ENCODE measurements at places on chromosomes 13 and 19.

GRCh38 chr19:24052811-24053210, 34.2 kb upstream of the ZNF254 start:
- DNase-seq = no peak

DNA sequence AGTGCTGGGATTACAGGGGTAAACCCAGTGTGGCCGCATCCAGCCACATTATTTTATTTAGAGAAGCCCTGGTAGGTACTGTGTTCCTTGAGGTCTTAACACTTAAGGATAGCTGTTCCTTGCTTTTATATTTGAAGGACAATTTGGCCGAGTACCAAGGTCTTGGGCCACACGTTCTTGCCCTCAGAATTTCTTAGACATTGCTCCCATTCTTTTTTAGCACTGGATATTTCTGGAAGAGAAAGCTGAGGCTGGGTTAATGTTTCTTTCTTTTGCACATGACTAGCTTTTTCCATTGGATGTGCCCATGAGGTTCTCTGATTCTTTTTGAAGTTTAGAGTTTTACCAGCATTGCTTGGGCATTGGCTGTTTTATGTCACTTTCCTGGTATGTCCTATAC, 5.5 kb upstream of the RNF113B start:
- no peak for DNase-seq

- DNase-seq = peak; percentile 86
These were observed 66.1 kb upstream of the FRY start for GRCh38 chr13:31965361-31966066.

- DNase-seq = no peak
These were observed 530.9 kb downstream of the MYO16 start for GRCh38 chr13:109160357-109160756.

GRCh38 chr19:6098574-6098973, 11.7 kb downstream of the RFX2 start:
- DNase-seq = no peak

DNA sequence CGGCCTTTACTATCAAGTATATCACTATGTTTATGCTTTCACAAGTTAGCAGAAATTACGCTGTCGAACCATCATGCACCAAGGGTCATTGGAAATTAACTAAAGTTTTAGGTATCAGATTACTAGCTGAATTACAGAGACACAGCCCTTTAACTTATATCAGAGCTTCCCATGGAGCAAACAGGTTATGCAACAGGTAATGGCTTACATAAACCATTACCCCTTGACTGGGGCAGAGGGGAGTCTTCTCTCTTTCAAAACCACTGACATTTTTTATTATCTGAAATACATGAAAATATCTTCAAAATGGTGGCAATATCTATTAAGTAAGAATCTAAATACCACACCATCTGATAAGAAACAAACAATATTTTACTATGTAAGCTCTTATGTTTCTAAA, 1692.9 kb upstream of the SLC10A2 start:
- no peak for DNase-seq

GRCh38 chr13:37617173-37617572, 18.6 kb upstream of the POSTN start:
- peak; percentile 24 for DNase-seq

- no peak for DNase-seq
These were observed 7.7 kb downstream of the ARHGAP45 start for GRCh38 chr19:1074544-1075283.

- DNase-seq = peak; percentile 79
These were observed 1.3 kb upstream of the BSG start for GRCh38 chr19:570937-571565.

DNA sequence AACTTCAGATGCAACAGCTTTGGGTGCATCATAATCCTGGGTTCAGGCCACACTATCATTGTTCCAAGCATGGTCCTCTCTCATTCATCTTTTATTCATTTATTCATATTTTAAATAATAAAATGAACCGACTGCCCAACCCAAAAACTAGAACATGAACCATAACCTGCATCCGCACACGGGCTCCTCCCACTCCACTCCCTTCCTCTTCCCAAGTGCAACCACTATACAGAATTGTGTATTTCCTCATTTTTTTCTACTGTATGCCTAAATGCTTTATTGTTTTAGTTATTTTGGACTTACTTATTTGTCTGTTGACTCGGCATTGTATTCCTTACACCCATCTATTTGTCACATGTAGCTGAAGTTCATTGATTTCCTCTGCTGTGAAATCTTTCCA, 30.7 kb upstream of the POMP start:
- DNase-seq = no peak

DNA sequence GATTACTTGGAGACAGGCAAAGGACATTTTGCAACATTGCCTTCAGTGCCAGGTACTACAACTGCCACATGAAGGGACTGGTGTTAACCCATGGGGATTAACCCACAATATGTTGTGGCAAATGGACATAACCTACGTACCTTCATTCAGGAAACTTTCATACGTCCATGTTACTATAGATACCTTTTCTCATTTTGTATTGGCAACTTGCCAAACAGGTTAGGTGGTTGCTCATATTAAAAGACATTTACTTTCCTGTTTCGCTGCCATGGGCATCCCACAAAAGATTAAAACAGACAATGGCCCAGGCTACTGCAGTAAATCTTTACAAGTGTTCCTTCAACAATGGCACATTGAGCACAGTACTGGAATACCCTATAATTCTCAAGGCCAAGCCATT, 925.3 kb downstream of the SLITRK6 start:
- no peak for DNase-seq

DNA sequence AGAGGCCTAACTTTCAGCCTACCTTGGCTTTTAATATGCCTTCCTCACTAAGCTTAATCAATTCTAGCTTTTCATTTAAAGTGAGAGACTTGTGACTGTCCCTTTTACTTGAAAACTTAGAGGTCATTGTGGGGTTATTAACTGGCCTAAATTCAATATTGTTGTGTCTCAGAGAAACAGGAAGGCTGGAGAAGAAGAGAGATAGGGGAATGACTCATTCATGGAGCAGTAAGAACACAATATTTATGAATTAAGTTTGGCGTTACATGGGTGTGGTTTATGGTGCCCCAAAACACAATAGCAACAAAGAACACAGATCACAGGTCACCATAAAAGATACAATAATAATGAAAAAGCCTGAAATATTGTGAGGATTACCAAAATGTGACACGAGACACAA, 612.1 kb downstream of the TBC1D4 start:
- no peak for DNase-seq

DNA sequence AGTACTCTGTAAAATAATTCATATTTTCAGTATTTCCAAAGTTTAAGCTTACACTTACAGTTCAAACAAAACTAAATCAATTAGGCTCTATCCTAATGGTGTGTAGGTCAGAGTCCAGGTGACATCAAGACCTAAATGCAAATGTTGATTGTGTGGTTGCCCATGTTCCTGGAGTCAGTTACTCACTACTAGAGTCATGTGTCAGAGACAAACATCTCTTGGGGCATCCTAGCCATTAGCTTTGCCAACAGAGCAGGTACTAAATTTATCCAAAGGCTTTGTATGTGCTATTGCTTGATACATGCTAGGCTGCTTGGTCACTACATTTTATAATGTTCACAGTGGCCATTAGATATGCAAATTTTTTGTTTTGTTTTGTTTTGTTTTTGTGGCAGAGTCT, 11.7 kb downstream of the SPRY2 start:
- no peak for DNase-seq

- no peak for DNase-seq
These were observed 681.3 kb upstream of the SLITRK1 start for GRCh38 chr13:84563611-84564010.

GRCh38 chr13:40394304-40394985, 272.0 kb downstream of the FOXO1 start:
- DNase-seq = no peak

DNA sequence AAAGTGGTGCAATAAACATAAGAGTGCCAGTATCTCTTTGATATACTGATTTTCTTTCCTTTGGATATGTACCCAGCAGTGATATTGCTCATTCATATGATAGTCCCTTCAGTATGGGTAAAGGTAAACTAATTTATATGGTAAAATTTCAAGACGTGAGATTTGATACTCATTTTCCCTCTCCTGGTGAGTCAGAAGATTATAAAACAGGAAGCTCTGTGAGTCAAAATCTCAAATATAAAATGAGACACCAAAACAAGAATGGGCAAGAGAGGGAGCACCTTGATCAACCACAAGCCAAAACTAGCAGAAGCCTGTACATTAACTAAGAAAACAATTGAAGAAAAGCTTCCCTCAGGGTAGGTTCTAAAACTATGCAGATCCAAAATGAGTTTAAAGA, 216.3 kb downstream of the SLITRK6 start:
- no peak for DNase-seq

- no peak for DNase-seq
These were observed 6.5 kb downstream of the DOT1L start for GRCh38 chr19:2170219-2170618.

DNA sequence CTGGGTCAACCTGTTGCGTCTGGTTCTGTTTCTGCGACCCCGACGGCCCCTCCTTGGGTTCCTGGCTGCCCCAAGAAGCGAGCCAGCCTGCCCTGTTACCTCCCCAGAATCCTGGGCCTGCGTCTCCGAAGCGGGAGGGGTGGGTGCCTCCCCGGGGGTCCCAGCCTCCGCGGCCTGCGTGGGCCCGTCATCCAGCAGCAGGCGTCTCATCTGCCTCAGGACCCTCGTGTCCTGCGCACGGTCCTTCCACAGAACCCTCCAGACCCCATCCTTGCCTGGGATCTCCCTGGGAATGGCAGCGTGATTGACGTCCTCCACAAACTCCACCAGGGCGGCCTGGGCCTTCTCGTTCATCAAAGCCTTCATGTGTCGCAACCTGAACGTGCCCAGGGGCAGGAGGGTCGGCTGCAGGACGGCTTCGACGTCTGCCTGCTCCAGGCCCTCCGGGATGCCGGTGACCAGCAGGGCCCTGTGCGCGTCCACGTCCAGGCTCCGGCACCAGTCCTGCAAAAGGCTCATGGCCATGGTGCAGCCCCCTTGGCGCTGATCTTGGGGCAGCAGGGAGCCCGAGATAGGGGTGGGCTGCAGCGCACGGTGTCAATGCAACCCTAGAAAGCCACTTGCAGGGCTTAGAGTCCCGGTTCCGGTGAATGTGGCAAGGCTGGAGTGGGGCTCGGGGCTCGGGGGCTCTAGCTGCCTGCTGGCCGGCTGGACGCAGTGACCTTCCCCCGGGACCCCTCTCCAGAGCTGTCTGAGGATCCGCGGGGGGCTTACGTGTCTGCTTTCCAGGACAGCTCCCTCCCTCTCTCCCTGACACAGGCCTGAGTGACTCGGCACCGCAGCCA, 504 bp downstream of the PNMA8B start:
- no peak for DNase-seq

GRCh38 chr13:106491928-106492587, 43.4 kb downstream of the EFNB2 start:
- no peak for DNase-seq

DNA sequence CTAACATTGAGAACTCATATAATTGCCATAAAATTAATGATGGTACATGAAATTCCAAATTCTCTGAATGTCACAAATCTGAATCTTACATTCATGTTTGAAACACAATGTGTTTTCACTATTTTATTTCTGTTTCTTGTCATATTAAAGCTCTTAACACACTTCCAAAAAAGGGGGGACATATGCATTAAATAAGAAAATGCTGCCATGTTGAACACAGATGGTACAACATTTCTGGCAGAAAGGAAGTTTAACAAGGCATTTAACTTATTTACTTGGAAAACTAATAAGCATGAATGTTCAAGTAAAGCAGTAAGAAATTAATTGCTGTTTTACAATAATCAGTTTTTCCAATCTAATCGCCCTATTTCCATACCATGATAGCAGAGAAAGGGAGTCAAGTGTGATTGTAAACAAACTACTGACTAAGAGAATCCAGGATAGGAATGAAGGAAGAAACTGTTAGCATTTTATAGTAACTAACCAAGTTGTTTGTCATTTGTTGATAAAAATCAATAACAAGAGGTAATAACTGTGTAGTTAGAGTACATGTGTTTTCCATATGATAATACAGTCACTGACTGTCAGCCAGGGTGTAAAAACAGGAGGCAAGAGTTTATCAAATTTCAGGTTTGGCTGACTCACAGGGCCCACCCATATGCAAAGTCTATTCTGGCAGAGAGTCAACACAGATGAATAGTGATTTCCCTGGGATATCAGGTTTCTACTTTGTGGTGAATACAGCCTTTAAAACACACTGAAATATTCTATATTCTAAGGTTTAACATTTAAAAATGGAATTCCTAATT, 5.7 kb upstream of the FOXO1 start:
- DNase-seq = no peak

GRCh38 chr19:15223649-15224361, 8.4 kb downstream of the EPHX3 start:
- peak; percentile 42 for DNase-seq

- DNase-seq = no peak
These were observed 25.7 kb upstream of the FREM2 start for GRCh38 chr13:38661010-38661675.

GRCh38 chr13:100266026-100266425, 177.1 kb downstream of the PCCA start:
- DNase-seq = no peak

- DNase-seq = no peak
These were observed 881 bp downstream of the GEMIN7 start for GRCh38 chr19:45079911-45080370.

- DNase-seq = no peak
These were observed 18.5 kb downstream of the RFXAP start for GRCh38 chr13:36837354-36838092.

DNA sequence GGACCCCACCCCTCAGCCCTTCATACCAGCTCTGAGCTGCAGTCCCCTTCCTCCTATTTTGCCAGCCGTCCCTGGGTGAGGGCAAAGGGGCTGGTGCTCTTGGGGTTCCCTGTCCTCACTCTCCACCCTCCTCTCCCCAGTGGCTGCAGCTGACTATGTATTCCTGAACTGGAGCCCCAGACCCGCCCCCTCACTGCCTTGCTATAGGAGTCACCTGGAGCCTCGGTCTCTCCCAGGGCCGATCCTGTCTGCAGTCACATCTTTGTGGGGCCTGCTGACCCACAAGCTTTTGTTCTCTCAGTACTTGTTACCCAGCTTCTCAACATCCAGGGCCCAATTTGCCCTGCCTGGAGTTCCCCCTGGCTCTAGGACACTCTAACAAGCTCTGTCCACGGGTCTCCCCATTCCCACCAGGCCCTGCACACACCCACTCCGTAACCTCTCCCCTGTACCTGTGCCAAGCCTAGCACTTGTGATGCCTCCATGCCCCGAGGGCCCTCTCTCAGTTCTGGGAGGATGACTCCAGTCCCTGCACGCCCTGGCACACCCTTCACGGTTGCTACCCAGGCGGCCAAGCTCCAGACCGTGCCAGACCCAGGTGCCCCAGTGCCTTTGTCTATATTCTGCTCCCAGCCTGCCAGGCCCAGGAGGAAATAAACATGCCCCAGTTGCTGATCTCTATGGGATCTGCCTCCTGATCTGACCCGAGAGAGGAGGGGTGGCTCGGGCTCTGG, 2.4 kb downstream of the COX7A1 start:
- no peak for DNase-seq

DNA sequence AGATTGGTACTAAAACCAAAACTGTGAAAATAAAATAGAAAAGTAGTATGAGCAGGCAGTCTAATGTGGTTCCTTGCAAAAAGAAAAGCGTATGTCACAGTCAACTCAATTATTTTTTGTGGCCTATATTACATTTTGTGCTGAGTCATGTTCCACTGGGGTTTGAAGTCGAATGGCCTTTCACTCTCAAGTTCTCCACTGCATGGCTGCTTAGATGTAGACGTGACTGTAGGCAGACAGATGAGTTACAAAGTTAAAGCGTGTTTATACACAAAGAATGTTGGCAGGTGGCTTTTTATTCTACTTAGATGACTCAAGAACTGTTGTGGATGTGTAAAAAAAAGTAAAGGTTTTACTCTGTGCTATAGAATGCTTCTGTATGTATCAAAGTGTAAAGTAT, 133.9 kb downstream of the SLITRK6 start:
- DNase-seq = no peak

All from kidney (tissue), 22 donors.